ENCODE measurements at places on chromosomes 5 and 9.

DNA sequence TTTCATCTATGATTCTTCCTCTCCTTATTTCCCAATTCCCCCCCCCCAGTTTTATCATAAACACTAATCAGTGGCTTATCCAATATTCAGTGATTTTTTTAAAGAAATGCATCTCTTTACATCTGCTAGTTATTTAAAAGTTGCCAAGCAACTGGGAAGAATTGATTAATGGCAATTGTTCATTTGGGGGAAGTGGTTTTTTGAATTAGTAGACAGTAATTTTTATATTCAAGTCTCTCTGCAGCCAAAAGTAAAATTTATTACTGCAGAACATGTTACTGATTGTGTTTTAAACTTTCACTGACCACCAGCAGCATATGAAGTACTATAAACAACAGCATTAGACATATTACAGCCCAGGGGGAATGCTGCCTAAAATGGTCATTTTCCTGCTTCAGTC, 308.8 kb upstream of the NREP start:
- DNase-seq: no peak

- DNase-seq: no peak
Measured at GRCh38 chr5:89556215-89556913, 673.4 kb upstream of the MEF2C start.

GRCh38 chr9:78788101-78788500, 491.2 kb downstream of the PSAT1 start:
- no peak for DNase-seq

DNA sequence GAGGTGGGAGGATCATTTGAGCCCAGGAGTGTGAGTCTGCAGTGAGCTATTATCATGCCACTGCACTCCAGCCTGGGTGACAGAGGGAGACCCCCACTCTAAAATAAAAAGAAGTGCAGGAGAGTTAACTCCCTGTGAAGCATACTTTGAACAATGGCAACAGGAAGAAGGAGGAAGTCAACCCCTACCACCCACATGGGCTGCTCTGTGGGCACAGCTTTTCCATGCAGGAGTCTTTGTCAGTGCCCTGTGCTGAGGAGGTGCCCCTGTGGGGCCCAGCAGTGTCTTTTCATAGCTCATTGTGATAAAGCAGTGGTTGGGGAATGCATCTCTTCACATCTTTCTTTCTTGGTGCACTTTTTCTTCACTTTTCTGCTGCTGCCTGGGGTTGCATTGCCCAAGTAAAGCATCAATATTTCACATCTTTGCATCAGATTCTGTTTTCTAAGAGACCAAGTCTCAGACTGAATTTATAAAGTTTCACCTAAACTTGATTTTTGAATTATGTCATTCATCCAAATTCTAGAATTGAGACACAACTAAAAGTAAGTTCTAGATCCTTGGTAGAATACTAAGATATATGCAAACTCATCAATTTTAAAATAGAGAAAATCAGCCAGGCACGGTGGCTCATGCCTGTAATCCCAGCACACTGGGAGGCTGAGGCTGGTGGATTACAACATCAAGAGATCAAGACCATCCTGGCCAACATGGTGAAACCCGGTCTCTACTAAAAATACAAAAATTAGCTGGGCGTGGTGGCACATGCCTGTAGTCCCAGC, 316.6 kb downstream of the DNAH5 start:
- DNase-seq: no peak

DNA sequence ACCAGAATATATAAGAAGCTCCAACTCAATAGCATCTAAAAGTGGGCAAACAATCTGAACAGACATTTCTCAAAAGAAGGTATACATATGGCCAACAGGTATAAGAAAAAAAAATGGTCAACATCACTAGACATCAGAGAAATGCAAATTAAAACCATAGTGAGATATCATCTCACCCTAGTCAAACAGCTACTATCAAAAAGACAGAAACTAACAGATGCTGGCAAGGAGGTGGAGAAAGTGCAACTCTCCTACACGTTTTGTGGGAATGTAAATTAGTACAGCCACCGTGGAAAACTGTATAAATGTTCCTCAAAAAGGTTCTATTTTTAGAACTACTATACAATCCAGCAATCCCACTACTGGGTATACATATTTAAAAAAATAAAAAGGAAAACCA, 199.9 kb upstream of the SMC2 start:
- no peak for DNase-seq

DNA sequence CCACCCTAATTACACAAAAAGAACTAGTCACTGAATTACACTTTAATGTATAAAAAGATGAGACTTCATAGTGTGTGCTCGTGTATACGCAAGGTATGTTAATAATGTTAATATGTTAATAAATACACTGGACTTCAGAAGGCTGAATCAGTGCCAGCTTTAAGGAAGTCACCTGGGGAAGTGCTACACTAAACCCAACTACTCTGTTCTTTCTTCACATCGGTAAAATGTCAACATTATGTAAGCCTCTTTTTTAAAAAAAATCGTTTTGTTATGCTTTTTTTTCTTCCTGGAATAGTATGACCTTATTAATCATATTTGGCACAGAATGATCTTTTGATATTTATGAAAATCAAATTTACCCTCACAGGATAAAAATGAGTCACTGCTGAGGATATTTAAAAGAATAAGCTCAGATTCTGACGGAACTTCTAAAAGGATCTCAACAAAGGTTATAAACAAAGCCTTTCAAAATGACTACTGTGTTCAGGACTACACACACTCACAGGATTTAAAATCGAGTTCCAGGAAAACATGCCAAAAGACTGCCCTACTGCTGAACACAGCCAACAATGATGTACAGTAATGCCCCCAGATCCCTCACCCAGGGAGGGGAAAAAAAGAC, 75.9 kb downstream of the AUH start:
- DNase-seq: no peak

DNA sequence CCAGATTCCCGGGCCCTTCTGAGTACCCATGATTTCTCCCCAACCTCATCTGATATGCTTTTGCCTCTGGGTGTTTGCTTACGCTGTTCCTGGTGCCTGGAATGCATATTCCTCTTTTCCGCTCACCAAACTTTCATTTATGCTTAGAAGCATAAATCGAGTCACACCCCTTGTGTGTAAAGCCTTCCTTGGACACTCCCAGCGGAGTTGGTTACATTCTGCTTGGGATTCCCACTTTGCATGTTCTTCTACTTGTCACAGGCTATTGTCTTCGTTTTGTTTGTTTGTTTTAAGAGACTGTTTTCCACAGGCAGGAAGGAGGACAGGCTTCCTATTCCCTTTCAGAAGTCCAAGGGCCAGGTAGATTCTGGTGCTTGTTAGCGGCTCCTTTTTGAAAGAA, 76.5 kb downstream of the SEC61B start:
- DNase-seq: no peak

DNA sequence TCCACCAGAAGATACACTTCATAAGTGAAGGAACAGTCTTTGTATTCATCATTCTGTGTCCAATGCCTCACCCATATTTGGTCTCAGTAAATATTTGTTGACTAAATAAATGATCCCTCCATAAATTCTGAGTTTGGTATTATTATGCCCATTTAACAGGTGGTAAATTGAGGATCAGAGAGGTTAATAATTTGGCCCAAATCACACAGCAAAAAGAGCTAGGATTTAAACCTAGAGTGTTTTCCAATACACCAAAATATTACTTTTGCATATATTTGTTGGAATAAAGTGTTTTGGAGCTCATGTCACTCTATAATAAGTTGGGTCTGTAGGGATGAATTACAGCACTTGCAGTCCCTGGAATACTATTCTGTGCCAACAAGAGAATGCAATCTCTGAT, 470.3 kb downstream of the ARHGEF28 start:
- no peak for DNase-seq

DNA sequence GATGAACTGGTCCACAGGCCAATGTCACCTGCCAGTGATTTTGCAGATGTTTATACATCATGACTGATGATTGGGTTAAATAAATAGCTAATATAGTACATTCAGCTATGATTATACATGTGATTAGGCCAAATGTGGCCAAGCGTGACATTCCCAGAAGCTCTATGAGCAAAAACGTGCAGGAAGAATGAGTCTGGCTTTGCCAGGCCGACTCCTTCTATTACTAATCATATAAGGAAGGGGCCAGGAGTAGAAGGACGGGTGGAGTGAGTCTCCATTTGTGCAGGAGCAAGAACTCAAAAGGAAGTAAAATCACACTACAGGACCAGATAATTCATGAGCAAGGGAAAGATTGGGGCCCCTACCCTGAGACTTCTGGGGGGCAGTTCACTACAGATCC, 178.2 kb downstream of the ROR2 start:
- no peak for DNase-seq

GRCh38 chr5:69129413-69129812, 35.6 kb downstream of the SLC30A5 start:
- DNase-seq: no peak

GRCh38 chr5:66553916-66554575, 42.1 kb upstream of the MAST4 start:
- no peak for DNase-seq

GRCh38 chr5:168217497-168217896, 73.9 kb upstream of the WWC1 start:
- no peak for DNase-seq

GRCh38 chr5:144254552-144254951, 83.9 kb downstream of the KCTD16 start:
- no peak for DNase-seq

DNA sequence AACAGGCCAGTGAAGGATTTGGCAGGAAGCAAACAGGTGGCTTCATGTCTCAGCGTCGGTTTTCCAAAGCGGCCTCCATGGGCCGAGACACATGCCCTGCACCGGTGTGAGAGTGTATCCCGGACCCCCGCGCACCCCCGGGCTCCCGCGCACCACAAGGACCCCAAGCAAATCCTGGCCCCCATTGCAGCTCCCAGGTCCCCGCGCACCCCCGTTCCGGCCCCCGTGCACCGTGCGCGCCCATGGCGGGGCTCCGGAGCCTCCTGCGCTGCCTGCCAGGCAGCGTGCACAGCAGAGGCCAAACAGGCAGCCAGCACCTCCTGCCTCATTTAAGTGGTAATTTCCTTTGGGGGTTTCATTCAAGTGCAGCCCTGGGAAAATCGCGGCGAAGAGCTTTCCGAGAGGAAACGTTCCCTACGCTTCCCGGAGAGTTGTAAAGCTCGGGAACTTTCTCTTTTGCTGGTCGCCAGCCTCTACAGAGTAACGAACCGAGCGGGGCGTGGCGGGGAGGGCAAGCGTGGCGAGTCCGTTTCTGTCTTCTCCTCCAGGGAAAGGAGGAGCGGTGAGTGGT, 145.5 kb upstream of the SLC24A2 start:
- DNase-seq: no peak

- no peak for DNase-seq
Measured at GRCh38 chr5:17216974-17217492, 398 bp upstream of the BASP1 start.

- no peak for DNase-seq
Measured at GRCh38 chr5:168601972-168602371, 22.8 kb upstream of the PANK3 start.

DNA sequence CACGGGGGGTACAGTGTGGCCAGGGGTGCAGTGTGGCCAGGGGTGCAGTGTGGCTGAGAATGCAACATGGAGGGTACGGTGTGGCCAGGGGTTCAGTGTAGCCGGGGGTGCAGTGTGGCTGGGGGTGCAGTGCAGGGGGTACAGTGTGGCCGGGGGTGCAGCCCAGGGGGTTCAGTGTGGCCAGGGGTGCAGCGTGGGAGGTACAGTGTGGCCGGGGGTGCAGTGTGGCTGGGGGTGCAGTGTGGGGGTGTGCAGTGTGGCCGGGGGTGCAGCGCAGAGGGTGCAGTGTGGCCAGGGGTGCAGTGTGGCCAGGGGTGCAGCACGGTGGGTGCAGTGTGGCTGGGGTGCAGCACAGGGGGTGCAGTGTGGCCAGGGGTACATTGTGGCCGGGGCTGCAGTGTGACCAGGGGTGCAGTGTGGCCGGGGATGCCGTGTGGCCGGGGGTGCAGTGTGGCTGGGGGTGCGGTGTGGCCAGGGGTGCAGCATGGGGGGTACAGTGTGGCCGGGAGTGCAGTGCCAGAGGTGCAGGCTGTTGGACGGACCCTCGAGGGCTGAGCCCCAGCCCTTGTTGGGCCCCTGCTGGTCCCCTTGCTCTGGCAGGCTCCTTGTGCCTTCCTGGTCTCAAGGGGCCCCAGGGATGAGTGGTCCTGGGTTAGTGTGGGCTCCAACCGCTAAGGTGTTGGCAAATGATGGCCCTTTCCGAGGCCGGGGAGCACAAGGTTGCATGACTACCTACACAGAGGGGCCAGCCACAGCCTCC, 17.9 kb downstream of the TPPP start:
- DNase-seq: no peak

DNA sequence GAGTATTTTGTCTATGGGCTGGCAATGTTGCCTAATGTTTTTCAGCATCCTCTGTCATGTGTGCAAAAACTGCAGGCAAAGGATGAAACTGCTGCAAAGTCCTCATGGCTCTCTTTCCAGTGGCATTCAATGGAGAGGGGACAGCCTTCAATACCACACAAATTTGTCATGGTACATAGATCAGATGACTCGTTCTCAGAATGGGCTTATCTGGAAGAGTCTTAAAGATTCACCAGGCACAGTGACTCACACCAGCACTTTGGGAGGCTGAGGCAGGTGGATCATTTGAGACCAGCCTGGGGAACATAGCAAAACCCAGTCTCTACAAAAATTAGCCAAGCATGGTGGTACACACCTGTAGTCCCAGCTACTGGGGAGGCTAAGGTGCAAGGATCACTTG, 5.3 kb downstream of the CDKN2AIPNL start:
- DNase-seq: no peak

All from CD4-positive, alpha-beta T cell treated with Interferon alpha-2 for 1 hour (primary cell).